T-cell (primary cell): ENCODE measurements at places on chromosomes 4 and X. TPM values are rescaled to one million over a fixed set of nuclear protein-coding genes. Genes with fewer than 3 reads are reported as not detected.

- H3K27me3 ChIP-seq, result no peaks in the 10 kb centered on the region
- no peaks in the 10 kb centered on the region for H3K4me1 ChIP-seq
- no peak overlapping the region for H3K27ac ChIP-seq
- no peak for DNase-seq
- H3K36me3 ChIP-seq, result no peaks in the 10 kb centered on the region
Observed at GRCh38 chr4:26253968-26254367, 66.8 kb upstream of the RBPJ start.

The C4orf51 gene
- total RNA-seq, result not detected

The FHIP1A gene
- total RNA-seq, result 2.7 TPM

DNA sequence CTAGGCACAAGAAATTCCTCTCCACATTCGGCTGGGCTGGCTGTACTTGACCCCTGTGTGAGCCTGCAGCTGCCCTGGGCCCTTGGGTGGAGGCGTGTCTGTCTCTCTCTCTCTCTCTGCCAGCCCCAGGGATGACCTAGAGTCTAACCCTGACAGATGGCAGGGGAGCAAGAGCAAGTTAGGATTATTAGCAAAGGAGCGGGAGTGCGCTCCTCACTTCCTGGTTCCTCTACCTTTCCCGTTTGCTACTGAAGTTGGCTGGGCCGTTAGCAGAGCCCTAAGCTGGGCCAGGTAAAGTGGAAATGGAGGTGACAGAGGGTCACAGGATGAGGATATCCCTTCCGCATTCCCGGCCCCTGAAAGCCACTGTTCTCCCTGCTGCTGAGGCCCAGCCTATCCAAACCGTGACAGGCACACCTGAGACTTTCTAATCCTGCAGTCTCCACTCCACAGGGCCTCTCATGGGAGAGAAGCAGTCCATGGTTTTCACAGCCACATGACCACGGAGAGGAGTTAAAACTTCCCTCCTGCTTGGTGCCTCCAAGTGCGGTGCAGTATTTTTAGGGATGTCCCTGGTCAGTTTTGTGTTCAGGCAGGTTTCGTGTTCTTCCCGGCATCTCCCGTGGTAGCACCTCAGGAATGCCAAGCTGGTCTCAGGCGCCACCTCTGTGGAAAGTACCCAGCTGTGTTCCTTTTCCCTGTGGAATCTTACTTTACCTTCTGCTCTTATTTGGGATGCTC, 79.3 kb downstream of the CLDN22 start:
- no peaks in the 10 kb centered on the region for H3K36me3 ChIP-seq
- H3K4me1 ChIP-seq, result no peaks in the 10 kb centered on the region
- no peaks in the 10 kb centered on the region for H3K27me3 ChIP-seq
- DNase-seq, result no peak
- H3K4me3 ChIP-seq, result no peak overlapping the region

DNA sequence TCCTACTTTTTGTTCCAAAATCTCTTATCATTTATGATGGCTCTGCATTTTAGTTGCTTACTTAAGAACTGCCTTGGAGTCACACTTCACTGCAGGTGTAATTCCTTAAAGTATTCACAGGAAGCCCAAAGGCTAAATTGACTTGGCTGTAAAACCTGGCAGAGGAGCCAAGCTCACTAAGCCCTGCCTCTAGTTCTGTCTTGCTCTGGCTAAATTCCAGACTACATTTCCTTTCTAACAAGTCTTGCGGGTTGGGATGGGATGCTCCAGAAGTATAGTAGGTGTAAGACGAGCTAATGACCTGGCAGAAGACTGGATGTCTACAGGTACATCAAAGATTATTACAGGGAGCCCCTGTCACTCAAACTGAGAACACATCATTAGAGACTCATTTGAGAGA, 924.0 kb upstream of the INTU start:
- H3K4me3 ChIP-seq, result no peak overlapping the region
- no peak for DNase-seq
- H3K36me3 ChIP-seq, result no peaks in the 10 kb centered on the region
- H3K4me1 ChIP-seq, result no peaks in the 10 kb centered on the region
